Epithelial cell of esophagus (primary cell): ENCODE measurements at places on chromosomes 7 and 10.

DNA sequence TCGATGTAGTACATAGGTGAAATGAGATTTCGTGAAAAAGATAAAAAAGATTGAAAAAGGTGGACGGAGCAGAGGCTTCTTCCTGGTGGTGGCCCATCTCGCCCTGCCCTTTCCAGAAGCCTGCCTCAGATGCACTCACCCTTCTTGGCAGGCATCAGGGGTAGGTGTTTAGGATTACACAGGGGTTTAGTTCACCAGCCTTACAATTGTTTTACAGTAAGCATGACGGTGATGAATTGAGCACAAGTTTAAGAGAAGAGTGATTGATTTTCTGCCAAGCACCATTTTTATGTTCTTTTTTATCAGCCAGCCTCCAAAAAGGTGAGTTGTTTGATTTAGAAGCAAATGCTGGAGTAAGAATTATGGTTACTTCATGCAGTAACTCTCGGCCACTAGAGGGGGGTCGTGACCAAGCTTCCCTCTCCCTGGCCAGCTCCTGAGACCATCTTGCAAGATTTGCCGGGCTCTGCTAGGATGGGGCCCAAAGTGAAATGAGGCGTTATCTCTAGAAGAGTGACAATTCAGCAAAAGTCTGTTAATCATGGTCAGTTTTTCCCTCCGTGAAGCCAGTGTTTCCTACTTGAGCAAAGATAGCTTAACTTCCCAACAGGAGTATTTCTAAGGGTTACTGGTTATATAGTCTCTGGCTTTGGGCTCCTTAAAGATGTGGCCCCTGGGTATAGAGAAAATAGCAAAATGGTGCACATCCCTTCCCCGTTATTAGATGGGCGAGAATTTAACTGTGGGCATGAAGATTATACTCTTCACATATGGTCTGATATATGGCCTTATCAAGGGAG, 228.8 kb downstream of the BMPER start:
- peak; percentile 80 for DNase-seq

DNA sequence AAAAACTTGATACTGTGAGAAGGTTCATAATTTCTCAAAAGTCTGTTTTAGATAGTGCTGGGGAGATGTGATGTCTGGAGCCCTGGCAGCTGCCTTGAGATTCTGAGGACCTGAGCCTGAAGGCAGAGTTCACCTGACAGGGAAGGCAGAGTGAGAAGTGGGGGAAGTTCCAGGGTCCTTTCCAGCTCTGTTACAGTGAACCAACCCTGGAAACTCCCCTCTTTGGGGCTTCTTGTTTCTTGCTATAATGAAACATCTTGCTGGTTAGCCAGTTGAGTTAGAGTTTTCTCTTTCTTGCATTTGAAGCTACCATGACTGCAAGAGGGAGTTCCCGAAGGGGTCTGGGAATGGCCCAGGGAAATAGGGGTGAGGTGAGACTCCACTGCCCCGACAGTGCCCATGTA, 158.9 kb upstream of the TNRC18 start:
- DNase-seq, result no peak

DNA sequence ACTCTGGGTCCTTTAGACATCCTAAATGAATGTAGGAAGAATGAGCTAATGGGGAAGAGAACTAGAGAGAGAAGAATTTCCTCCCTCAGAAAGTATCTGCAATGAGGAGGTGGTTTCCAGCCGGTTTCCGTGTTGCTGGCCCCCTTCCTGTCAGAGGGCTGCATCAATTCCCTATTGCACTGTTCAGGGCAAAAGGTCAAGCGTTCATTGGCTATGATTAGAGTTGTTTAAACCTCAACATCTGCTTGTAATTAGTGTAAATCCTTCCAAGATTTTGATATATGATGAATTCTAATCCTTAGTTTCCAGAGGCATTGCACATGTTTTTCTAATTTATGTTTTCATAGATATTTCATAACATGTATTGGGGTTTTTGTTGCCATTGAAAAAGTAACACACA, 107.3 kb upstream of the SGCE start:
- no peak for DNase-seq

DNA sequence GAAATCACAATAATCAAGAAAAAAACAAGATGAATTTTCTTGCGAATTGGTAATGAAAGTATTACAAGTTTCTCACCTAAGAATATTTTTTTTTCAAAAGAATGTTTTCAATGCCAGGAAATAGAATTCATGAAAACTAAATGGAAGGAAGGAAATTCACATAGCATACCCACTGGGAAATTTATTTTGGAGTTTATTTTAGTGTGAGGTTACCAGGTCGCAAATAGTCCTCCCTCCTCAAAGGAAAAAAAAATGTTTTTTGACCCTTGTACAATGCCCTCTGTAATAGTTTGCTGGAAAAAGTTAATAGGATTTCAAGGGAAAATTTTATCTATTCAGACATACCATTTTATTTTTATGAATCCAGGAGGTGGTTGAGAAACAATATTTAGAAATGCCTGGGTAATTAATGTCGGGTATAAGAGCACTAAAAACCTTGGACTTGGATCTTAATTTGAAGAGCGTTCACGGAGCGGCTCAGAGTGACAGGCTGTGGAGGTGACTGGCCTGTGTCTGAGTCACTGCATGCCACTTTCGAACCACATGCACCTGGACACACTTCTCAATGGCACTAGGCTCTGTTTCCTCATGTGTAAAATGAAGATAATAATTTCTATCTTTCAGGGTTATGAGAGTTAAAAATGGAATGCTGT, 28.2 kb downstream of the CUBN start:
- no peak for DNase-seq

DNA sequence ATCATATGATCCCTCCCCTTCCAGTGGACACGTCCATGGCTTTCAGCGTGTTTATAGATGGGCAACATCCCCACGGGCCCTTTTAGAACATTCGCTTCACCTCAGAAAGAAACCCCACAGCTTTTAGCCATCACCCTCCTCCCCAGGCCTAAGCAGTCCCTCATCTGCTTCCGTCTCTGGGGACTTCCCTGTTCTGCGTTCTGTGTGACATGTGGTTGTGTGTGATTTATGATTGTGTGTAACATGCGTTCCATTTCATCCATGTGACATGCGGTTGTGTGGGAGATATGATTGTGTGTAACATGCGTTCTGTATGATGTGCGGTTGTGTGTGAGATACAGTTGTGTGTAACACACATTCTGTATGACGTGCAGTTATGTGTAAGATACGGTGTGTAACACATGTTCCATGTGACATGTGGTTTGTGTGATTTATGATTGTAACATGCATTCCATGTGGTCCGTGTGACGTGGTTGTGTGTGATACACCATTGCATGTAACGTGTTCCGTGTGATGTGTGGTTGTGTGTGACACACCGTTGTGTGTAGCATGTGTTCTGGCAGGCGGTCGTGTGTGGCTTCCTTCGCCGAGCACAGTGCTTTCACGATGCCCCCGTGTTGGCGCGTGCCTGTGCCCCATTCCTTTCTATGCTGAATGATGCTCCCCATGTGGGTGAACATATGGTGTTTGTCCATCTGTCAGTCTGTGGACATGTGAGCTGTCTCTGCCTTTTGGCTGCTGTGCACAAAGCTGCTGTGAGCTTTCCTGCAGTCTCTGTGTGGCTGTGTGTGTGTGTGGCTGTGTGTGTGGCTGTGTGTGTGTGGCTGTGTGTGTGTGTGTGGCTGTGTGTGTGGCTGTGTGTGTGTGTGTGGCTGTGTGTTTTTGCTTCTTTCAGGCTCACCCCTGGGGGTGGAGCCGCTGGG, 26.2 kb downstream of the PWWP2B start:
- no peak for DNase-seq

- DNase-seq, result peak; percentile 69
Observed at GRCh38 chr10:124721330-124722045, 22.7 kb downstream of the FAM53B start.

DNA sequence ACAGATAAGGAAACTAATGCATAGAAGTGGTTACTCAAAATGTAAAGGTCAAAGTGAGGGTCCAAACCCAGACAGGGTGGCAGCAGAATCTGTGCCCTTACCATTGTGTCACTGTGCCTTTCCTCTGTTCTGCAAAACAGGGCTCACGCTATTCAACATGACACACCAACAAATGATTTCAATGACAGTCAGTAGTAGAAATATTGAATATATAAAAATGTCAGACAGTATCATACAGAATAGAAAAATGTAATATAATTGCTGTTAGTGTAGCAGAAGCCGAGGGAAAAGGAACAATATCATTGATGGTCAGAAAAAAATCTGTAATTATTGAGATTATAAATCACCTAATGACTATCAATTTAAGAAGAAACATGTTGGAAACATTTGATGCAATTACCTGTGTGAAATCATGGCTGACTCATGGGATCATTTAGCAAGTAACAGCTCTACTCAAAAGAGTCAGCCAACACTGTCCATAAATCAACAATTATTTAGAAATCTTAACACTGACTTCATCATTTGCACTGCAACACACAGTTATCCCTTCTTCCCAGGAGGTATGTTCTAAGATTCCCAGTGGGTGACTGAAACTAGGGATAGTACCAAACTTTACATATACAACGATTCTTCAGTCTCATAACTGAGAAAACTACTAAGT, 198.7 kb downstream of the DGKI start:
- peak; percentile 54 for DNase-seq

GRCh38 chr10:31458974-31459373, 140.0 kb downstream of the ZEB1 start:
- no peak for DNase-seq

DNA sequence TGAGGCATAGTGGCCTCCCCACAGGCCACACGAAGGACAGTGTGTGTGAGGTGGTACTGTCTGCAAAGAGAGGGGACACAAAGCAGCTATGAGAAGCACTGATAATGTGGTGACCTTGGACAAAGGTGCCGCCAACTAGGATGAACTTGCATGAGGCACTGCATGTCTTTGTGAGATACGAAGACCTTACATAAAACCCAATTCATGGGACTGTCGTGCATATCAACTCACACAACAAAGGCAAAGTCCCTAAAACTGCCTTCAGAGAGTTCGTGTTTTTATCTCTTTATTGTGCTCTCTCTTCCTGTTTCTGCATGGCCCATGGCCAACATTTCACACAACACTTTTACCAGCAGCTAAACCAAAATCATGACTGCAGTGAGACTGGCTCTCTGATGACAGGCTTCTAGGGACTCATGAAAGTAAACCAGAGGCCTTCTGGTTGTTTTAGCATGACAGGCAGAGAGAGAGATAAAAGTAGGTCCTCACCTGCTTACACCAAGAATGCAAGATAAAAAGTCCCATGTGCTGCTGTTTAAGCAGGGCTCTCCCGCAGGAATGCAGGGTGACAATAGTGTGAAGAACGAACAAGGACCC, 347.8 kb downstream of the ELMO1 start:
- DNase-seq, result no peak

DNA sequence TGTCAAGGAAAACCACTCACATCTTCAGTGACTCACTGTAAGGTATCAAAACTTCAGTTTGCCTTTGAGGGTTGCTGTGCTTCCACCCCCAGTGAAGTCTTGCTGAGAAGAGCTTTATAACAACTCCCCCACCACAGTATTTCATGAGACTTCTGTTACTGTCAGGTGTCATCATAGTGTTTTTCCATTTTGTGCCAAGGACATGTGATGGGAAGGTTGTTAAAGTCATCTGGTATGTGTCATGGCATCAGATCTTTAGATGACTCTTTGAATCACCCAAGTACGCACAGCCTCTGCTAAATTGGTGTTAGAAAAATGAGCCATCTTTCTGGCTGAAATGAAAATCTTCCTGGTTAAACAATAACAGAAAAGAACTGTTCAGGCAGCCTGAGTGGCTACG, 115.0 kb upstream of the CCDC6 start:
- no peak for DNase-seq

GRCh38 chr7:5629941-5630340, 151.5 kb downstream of the RNF216 start:
- peak; percentile 92 for DNase-seq

GRCh38 chr7:138902161-138902560, 79.0 kb downstream of the KIAA1549 start:
- no peak for DNase-seq

DNA sequence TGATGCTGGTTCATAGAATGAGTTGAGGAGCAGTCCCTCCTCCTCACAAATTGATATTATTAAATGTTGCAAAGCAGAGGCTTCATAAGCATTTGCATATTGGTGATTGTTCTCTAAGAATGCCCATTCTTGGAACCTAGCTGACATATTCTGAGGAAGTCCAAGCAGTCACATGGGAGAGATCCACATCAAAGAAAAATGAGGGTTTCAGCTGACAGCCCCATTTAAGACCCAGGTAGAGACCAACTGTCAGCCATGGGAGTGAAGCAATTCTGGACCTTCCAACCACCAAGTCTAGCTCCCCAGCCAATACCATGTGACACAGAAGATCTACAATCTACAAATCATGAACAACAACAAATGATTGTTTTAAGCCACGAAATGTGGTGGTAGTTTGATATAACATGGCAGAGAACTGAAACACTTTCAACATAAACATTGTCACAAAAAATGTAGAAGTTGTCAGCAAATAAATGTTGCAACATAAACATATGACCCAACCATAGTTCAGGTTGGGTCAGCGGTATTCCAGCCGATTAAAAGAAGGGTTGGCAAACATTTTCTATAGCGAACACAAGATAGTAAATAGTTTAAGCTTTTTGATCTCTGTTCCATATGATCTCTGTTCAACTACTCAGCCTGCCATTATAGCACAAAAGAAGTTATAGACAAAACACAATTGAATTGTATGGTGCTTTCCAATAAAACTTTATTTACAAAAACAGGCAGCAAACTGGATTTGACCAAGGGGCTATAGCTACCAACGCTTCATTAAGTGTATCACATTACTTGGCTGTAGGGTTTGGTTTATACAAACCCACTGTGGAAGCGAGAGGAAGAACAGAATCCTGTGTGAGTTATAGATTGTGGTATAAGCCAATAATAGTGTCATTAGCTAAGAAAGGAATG, 41.4 kb upstream of the MPP7 start:
- DNase-seq, result no peak

- DNase-seq, result peak; percentile 84
Observed at GRCh38 chr10:124740369-124741280, 3.6 kb downstream of the FAM53B start.

DNA sequence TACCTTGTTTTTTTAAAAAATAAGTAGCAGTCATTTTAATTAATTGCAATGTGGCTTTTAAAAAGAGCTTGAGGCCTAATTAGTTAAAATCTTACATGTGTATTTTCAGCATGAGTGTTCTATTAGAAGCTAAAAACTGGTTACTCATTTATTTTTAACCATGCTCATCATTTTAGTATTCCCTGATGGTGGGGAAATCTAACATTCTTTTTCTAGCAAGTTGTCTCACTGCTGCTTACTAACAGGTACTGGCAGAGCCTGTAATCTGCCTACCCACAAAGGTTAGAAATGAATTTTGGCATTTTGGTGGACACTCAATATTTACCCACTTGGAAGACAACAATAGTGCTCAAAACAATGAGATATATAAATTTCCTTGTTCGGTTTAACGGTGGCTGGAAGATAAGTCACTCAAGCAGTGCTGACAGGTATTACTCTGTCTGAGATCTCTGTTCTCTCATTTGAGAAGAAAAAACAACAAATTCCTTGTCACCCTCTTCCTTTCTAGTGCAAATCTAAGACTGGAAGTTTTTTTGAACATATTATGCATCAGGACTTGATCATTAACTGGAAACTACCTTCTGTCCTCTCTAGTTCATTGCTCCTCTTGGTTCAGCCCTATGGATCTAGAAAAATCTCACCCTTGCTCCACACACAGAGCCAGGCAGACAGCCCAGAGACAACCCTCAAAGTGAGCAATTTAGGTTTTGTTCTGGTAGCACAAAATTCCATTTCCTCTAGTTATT, 83.3 kb downstream of the VWDE start:
- no peak for DNase-seq

GRCh38 chr7:34357068-34357467, 300.9 kb upstream of the NPSR1 start:
- DNase-seq, result peak; percentile 74

- DNase-seq, result no peak
Observed at GRCh38 chr7:22005151-22005550, 59.5 kb upstream of the CDCA7L start.
